HEK293T (cell line): ENCODE measurements at places on chromosomes 7 and 10.

- peak; percentile 85 for DNase-seq
Observed at GRCh38 chr10:98414932-98415730, at the start of gene PYROXD2. PYROXD2 (minus strand) TSS chr10:98415182; CDS start chr10:98415135, 47 bp downstream.

- DNase-seq: no peak
Observed at GRCh38 chr7:8125680-8126444, 136.1 kb downstream of the ICA1 start.

DNA sequence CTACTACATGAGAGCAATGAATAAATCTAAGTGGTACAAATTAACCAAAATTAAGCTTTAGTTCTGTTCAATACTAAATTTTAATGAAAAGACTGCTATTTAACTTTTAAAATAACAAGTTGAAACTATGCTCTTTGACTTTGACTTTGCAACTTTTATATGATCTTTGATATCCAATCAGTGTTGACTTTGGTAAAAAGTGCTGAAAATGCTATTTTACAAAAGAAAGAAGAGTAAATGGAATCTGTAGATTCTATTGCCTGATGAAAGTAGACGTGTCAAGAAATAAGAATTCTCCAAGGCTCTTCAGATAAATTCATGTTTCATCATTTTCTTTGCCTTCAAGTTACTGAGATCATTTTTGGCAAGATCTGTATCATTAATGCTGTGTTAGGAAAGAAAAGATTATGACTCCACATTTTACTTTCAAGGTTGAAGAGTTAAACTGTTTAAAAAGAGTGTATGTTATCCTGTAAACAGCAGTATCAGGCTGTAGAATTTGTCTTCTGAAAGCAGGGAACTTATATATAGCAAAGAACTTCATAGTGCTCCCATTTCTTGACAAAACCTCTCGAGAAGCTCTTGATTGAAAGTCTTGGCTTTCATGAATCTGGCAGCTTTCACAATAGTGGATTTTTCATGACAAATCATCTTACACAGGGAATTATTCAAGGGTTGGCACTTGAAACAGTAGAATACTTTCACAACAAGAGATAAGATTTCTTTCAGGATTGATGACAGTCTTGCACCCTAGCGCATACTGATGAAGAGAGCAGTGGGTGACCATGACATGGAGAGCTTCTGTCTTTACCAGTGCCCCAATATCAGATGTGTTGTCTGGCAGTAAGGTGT is 72.1 kb downstream of the PTEN start:
- no peak for DNase-seq

- DNase-seq: no peak
Observed at GRCh38 chr10:34008656-34009055, 674.2 kb upstream of the NRP1 start.

GRCh38 chr10:132471125-132471451 is 66.5 kb upstream of the INPP5A start:
- DNase-seq: no peak

DNA sequence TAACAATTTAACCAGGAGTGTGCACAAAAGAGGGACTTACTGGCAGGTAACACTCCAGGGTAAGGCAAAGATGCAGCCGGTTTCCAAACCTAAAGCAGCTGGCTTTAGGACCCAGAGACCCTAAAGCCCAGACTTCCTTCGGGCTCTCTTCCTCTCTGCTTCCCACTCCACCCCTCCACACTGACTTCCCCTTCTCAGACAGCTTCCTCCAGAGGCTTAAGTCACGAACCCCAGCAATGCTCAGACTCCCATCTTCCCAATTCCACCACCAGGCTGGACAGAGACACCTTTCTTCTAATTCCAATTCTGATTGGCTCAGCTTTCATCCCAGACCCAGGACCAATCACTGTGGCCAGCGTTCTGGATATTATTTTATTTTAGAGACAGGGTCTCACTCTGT is 24.8 kb downstream of the STYXL1 start:
- DNase-seq: no peak

GRCh38 chr10:71429304-71429703 is 32.6 kb downstream of the CDH23 start:
- DNase-seq: no peak

GRCh38 chr10:69644658-69645295 is 14.7 kb downstream of the FAM241B start:
- peak; percentile 81 for DNase-seq

GRCh38 chr7:41174521-41174920 is 528.4 kb downstream of the INHBA start:
- DNase-seq: no peak

GRCh38 chr10:3106928-3107425 is 39.6 kb downstream of the PFKP start:
- no peak for DNase-seq

DNA sequence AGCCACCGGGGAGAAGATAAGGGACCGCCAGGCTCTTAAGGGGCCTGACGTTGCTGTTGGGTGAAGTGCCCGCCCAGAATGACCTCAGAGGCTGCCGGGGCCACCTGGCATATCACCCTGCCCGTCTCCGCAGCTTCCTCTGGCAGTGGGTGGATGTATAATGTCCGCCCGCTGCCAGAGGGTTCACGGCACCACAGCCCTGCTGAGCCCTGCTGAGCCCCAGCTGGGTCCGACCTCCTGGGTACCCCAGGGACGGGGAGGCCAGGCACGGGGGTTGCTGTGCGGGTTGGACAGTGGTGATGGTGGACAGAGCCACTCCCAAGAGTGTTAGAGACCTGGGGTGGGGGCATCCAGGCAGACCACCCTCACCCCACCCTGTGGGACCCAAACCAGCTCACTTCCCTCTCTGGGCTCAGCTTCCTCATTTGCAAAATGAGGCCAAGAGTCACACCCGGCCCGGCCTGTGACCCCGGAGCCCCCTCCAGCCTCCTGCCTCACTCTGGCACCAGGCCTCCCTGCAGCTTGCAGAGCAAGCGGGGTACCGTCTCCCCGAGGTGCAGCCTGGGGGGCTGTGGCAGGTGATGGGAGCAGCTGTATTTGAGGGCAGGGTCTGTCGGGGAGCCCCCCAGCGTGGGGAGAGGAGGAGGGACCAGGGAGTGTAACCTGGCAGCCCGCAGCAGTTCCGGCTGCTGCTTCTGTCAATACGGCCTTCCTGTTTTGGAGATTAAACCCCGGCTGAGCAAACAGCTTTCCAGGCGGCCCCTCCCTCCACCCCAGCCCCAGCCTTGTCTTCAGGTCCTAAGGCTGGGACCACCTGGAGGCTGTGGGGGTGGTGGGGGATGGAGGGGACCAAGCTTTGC is 8.4 kb upstream of the LFNG start:
- no peak for DNase-seq

DNA sequence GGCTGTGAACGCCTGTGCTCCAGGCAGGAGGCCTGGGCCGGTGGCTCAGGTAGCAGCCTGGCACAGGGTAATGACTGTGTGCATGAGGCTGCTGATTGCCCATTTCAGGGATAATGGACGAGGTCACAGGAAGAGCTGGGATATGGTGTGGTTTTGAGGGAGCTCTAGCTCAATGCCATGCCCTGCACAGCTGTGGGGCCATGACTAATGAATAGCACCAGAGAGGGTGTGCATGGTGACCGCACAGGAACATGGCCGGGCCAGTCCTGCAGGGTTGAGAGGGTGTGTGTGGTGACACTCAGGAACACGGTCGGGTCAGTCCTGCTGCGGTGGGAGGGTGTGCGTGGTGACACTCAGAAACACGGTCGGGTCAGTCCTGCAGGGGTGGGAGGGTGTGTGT is 21.8 kb downstream of the NKX6-2 start:
- no peak for DNase-seq

DNA sequence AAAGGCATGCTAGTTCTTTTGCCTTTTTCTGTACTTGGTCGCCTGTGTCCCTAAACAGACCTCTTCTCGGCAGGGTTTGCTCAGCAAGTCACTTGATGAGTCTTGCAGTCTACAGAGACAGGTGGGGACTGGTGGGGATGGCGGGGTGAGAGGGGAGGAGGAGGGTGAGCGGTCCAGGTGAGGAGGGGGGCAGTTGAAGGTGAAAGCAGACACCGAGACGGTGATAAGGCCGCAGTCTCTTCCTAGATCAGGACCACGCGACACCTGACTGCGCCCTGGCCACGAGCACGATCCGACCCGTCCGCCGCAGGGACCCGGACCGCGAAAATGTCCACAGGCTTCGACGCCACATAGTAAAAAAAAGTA is 566 bp downstream of the ASNS start:
- peak; percentile 24 for DNase-seq

DNA sequence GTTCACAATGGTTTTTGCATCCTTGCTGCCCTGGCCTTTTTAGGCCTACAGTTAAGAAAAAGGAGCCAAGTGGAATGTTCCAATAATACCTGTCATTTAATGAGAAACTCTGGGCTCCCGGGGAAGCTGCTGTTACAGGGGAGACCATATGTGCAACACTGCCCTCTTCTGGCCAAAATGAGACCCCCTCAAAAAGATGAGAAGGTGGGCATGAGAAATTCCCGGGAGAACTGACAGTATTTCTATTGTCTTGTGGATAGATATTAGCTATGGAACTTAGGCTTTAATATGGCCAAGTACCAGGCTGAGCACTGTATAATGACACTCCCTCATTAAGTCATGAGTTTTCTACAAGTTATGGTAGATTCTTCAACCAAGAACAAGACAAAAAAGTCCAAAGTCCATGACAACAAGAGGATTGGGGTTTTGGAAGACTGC is 99.4 kb downstream of the CCDC3 start:
- peak; percentile 64 for DNase-seq

- no peak for DNase-seq
Observed at GRCh38 chr10:36475746-36476145, 649.7 kb upstream of the ANKRD30A start.

DNA sequence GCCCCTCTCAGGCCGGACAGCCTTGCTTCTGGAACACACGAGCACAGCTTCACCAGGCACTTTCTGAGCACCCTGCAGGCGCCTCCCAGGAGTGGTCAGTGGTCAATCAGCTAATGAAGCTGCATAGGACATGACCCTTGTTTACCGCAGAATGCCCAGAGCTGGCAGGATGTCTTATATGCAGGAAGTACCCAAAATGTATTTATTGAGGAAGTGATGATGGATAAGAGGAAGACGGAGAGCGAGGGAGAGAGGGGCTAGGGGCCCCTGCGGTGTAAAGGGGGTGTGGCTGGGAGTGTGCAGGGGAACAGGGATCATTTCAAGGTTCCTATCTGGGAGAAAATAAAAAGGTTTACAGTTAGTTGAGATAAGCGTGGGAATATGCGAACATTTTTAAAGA is 3.3 kb downstream of the CYP2E1 start:
- no peak for DNase-seq

DNA sequence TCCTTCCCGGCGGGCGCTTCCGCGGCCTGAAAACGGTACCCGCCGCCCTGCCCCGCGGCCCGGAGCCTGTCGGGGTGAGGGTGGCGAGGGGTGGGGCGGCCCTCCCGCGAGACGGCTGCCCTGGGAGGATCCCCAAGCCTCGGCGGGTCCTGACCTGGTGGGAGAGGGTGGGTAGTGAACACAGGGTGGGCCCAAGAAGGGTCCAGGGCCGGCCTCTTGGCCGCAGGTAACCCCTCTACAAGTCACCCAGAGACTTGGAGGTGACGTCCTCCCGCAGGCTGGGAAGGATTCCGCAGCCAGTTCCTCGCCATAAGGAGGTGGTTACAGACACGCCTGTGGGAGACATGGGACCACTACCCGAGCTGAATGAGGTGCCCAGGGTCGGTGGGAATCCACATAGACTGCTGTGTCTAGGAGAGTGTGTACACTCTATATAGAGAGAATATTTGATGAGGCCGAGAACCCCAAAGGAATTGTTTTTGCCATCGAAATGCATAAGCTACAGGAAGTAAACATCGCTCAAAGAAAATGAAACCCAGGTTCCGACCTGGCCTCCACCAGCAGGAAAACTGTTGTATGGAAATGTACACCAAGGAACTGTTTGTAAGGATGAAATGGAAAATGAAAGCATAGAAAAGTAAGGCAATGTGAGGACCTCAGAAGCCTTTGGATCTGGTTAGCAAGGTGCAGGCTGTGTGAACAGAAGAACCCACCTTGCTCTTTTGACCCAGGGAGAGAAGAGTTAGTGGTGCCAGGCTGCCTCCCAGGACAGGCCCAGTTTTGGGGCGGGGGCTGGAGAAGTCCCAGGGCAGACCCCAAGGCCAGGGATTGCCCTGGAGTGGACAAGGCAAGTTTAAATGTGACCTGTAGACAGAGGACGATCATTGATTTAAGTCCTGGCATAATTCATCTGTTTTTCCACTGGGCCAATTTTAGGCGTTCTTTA is 659 bp downstream of the OPTN start:
- peak; percentile 25 for DNase-seq

- peak; percentile 18 for DNase-seq
Observed at GRCh38 chr7:12839508-12840153, 152.2 kb downstream of the ARL4A start.

GRCh38 chr7:82183634-82184033 is 259.9 kb downstream of the CACNA2D1 start:
- no peak for DNase-seq

DNA sequence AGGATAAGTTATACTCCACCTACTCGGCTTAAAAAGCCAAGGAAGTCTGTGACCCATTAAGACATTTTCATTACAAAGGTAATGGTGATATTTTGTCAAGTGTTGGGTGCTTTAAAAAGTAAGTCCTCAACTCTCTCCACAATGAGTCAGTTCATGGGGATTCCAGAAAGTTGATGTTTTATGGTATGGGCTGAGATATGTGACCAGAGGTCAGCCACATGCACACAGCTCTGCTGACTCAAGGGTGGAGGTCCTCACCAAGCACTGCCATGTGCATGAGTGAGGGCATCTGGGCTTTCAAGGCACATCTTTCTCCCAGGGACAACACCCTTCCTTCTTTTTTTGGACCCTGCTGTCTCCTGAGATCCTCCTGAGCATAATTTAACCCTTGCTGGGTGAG is 292.9 kb downstream of the PTEN start:
- DNase-seq: no peak

DNA sequence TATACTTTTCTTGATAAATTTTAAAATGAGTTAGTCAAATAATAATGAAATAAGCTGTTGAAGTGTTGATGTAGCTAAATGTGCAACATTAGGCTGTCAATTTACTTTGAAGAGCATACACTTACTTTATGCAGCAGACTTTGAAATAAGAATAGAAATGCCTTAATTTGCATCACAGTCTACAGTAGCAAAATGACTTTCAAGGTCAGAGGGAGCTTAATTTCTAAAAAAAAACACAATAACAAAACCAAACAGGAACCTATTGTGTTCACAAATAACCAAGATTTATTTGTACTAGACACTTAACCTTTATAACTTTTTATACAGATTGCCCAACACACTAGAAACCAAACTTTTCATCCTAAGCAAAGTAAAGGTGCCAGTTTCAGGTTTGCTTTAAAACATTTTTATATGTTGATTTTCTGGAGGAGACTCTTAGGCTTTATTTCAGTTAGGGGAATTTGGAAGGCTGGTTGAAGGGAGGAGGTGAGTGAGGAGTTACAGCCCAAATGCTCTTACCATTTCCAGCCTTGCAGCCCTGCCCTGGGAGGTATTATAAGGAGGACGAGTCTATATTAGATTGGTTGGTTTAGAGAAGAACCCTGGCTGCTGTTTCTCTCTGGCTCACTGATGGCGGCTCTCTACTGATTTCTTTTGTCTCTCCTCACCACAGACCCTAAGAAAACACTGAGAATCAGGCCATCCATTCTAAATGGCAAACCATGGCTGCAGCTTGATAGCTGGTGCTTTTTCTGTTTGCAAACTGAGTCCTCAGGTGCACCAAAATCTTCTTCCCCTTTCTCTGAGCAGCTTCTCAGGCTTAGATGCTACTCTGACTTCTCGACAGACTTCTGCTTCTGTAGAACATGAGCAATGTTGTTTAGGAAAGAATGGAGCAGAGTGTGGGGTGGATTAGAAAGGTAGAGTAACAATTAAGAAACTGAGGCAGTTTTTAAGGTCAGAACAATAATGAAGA is 55.2 kb upstream of the RPA3 start:
- no peak for DNase-seq
